ENCODE measurements at places on chromosomes 16 and 17.

DNA sequence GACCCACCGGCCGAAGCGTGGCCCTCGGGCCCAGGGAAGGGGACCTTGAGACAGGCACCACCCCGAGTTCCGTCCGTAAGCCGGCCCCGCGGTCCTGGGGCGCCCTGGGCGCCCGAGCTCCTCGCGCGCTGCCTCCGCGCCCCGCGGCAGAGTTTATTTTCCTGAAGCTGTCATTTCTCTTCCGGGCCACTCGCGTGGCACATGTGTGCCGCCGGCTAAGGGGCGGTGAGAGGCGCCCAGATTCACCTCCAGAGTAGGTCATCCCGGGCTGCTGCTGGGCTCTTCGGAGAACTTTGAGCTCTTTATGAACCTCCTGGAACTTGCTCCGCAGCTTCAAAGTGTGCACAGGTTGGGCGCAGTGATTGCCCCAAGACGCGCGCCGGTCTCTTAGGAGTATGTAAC, 489 bp downstream of the ZC3H18 start:
- no peak for DNase-seq

DNA sequence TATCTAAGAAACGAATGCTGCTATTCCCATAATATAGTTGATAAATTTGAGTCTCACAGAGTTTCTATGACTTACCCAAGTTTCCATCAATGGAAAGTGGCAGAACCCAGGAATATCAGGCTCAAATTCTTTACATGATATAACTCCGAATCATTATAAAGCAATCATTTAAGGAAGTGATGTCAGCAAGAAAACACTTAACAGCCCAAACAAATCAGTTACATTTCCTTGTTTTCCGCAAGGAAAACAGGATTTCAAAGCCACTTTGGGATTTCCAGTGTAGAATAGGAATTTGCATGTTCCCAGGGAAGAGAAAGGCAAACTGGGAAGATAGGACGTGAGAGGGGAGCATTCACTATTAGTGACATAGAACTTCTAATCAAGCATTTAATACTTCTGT, 311.4 kb upstream of the GOT2 start:
- DNase-seq: no peak

- no peak for DNase-seq
Measured at GRCh38 chr17:77366206-77366557, 225.4 kb downstream of the SEC14L1 start.

DNA sequence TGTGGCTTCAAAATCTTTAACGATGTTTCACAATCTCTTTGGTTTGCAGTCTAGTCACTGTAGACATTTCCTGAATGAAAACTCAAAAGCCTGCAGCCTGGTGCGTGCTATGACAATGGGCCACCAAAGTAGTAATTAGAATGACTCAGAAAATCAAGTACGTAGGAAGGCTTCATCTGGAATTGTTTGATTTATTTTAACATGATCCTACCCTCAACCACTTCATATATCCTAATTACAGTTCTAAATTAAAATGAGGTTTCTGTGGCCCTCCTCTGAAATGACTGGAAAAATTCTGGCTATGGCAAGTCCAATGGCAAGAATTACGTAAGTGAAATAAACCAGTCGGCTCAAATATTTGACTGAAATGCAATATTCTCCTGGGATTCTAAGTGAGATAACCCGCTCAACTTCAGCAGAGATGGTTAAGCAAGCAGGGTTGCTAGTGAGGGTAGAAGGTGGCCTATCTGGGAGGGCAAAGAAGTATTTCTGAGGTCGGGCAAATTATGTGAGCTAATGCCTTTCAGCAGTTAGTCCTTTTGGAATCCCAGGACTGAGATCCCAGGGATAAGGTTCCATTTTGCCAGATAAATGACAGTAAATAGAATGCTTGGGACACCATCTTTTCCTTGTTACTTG, 145.6 kb upstream of the MYOCD start:
- no peak for DNase-seq

- no peak for DNase-seq
Measured at GRCh38 chr16:11088074-11088730, 143.8 kb downstream of the CLEC16A start.

Data from skin of body (tissue), 3 donors.